NCI-H1436 (cell line): ENCODE measurements at places on chromosomes 13 and 19.
A peak's percentile ranks its signal among the peaks of the same experiment; 100 is the strongest.

DNA sequence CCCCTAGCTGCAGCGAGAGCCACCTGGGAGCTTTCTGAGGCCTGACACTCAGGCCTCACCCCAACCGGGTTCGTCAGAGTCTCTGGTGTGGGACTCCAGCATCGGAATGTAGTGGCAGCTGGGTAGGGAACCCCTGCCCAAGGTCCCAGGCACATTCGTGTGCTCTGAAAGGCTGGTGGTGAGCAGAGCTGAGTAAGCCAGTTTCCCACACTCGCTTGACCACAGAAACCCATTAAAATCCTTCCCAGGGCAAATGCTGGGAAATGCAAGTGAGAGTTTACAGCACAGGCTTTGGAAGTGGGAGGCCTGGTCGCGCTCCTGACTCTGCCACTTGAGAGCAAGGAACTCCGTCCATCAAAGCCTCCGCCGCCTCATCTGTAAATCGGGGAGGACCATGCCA, 4.2 kb downstream of the TRAPPC6A start:
- no peak for DNase-seq

- no peak for DNase-seq
These were observed 6.6 kb upstream of the LMTK3 start for GRCh38 chr19:48518207-48518606.

DNA sequence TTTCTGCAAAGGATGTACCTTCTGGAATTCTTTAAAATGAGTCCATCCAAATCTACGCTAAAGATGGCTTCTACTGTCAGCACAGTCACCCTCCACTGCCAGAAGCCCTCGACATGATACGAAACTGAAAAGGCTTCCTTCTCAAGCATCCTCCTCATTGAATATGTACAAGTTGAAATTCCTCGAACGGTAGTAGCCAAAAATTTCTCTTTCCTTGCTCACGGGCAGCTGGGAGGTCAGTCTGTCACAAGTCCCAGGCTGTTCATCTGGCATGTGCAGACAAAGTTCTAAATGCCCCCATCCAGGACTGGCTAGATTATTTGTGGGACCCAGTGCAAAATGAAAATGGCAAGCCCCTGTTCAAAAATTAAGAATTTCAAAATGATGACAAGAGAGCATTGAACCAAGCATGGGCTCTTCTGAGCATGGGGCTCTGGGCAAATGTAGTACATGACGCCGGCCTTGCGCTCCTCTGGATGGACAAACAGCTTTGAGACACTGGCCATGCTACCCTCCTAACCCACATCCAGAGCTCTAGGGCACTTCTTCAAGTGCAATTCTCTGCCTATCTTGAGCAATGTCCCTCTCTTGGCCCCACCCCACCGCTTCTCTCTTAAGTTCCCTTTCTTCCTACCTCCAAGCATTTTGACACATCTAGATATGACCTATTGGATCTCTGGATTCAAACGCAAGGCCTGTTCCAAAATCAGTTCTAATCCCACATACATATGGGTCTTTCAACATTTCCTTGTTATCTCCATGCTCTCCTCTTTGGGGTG, 78.9 kb upstream of the FLT1 start:
- no peak for DNase-seq

DNA sequence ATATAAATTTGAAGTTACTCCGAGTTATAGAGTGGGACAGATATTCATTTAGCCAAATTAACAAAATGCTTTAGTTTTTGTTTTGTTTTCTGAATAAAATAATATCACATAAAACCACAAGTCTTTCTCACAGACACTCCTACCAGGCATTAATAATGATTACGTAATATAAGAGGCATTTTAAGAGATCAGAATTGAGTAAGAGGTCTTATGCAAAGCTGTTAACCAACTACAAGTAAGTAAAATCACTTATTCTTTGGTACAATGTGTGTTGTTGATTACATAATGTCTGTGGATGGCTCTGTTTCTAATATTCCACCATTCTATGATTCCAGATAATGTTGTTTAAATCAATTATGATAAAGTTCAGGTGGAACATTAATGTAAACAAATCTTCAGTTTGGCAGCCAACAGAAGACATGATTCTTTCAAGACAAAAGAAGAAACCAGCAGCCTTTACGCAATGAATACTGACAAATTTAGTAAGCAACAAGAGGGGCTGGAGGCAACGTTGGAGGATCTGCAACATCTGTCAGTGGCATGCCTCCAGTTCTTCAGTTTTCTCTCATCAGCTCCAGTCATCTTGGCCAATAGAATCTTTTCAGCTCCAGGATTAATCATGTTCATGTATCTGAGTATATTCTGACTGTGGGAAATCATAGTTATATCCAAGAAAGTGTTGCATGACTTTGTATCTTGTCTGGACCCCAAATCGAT, 403.8 kb downstream of the SLITRK5 start:
- DNase-seq: no peak

DNA sequence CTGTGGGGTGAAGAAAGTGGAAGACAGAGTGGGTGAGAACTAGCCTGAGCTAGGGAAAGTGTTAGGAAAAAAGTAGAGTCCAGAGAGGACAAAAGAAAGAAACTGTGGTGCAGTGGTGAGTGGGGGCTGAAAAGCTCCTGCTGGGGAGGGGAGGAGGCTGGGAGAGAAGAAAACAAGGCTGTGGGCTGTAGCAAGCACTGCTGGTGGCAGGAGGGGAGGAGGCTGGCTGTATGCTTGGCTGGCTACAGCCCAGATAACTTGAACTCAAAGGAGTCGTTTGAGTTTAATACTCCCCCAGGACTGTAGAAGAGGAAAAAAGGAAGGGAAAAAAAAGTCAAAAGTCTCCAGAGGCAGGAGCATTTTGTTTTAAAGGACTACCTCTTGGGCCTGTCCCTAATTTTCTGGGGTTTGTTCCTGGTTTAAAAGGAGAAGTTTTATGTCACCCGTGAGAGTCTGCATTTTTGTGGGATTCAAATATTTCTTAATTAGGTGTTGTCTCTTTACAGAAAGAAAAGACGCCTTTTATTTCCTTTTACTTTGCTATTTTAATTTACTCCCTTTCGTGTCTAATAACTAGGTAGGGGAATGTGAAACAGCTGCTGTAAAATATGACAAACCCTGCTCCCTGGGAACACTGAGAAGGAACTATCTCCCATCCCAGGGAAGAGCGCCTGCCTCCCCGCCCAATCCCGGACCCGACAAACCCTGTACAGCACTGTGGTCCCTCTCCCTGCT, 21.7 kb downstream of the ZIC5 start:
- no peak for DNase-seq

DNA sequence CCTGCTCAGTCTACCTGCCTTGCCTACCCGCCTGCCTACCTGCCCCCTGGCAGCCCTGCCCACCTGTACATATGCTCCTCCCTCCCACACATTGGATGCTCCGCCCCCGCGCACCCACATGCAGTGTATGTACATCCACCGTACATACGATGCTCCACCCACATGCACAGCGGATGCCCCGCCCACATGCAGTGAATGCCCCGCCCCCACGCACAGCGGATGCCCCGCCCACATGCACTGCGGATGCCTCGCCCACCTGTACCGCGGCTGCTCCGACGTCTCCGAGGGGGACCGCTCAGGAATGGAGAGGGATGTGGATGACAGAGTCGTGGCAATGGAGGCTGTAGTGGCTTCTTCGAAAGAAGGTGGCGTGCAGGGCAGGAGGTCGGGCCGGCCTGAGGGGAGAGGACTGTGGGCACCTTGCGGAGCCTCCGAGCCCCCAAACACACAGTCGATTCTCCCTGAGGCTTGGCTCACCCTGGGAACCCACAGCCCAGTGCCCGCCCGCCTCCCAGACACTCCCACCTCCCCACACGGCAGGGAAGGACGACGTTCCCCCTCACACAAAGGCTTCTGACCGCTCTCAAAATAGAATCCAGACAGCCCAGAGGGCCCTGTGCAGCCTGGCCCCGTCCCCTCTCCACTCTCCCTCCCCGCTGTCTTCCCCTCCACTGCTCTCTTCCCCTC, 16.5 kb upstream of the CACTIN start:
- peak; percentile 18 for DNase-seq

DNA sequence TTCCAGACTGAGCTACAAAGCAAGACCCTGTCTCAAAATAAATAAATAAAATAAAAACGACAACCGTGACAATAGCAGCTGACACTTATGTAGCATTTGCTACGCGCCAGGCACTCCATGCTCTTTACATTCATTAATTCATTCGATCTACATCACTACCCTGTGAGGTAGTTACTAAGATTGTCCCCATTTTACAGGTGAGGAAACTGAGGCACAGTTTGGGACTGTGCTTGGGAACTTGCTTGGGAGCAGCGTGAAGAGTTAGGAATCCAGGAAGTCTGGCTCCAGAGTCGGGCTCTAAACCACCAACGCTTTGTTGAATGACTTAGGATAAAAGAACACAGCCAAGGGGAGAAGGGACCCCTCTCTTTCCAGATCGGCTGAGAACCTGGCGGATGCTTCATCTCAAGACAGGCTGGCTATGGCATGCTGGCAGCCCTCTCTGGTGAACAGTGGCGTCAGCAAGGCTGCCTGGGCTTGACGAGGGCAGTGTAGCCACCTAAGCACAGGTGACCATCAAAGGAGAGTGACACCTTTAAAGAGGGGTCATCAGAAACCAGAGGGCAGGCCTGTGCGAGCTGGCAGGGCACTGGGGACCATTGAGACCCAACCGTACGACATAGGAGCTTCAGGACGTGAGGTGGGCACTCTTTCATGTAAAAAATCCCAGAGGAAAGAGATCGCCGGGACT, 591 bp downstream of the DOHH start:
- no peak for DNase-seq

- DNase-seq: no peak
These were observed 1065.8 kb upstream of the SPRY2 start for GRCh38 chr13:81406639-81407292.

DNA sequence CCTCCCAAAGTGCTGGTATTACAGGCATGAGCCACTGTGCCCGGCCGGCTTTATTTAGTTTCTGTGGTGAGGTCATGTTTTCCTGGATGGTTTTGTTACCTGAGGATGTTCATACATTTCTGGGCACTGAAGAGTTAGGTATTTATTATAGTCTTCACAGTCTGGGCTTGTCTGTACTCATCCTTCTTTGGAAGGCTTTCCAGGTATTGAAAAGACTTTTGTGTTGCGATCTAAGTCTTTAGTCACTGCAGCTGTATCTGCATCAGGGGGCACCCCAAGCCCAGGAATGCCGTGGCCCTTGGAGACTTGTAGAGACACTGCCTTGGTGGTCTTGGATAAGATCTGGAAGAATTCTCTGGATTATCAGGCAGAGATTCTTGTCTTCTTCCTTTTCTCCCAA, 12.8 kb downstream of the BLOC1S3 start:
- no peak for DNase-seq

- no peak for DNase-seq
These were observed 27.4 kb upstream of the ZNF536 start for GRCh38 chr19:30344446-30345425.

DNA sequence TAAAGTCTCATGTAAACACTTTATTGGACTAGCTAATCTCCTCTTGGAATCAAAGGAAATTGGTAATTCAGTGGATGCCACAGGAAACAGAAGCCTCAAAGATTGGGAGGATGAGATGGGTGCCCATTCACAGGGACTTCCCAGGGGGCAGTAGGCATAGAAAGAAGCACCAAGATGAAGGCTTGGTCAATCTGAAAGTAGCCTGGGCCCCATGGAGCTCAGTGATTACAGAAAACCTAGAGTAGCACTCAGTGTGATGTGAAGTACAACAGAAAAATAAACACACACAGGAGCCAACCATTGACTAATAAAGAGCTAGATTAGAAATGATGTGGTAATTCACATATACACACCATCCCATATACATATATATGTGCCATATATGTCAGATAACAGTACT, 560.6 kb downstream of the TBC1D4 start:
- no peak for DNase-seq

- no peak for DNase-seq
These were observed 1.6 kb upstream of the MLNR start for GRCh38 chr13:49218493-49219051.

GRCh38 chr19:8304841-8305621, 3.1 kb downstream of the CD320 start:
- no peak for DNase-seq

- DNase-seq: peak; percentile 34
These were observed 790 bp downstream of the TPM4 start for GRCh38 chr19:16076958-16077611.

DNA sequence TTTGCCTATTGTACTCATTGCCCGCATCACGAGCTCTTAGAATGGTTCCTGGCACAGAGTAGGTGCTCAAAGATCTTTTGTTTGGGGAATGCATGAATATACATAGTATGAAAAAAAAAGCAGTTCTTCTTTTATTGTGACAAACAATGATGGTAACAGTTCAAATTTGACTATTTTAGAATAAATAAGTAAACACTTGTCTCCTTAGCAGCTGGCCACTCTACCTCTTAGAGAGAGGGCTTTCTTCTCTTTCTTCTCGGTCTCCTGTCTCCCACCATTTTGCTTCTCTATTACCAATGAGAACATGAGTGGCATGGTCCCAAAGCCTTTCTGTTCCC, 639 bp upstream of the SLAIN1 start:
- no peak for DNase-seq

GRCh38 chr19:53004242-53004641, 9.5 kb upstream of the ERVV-1 start:
- DNase-seq: no peak

- no peak for DNase-seq
These were observed 18.5 kb upstream of the KBTBD7 start for GRCh38 chr13:41212881-41213280.

GRCh38 chr19:35773020-35773806, 2.2 kb upstream of the ARHGAP33 start:
- DNase-seq: no peak

GRCh38 chr13:75357576-75358289, 124.2 kb downstream of the TBC1D4 start:
- peak; percentile 83 for DNase-seq

DNA sequence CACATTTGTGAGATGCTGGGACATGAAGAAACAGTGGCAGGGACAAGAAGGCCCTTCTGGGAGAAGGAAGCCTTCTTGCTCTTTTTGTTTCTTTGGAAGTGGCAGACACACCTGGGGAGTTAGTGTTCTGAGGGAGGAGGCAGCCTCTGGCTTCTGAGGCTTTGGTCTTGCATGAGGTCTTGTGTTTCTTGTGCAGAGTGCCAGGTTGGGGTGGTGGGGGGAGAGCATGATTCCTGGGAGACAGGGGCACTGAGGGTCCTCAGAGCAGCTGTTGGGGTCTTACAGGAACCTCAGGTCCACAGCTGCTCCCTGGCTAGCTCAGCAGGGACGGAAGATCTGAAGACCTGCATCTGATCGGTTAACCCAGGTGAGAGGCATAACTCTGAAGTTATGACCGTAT, 167.5 kb upstream of the ZNF536 start:
- DNase-seq: no peak

GRCh38 chr13:97142452-97142851, 79.7 kb upstream of the MBNL2 start:
- no peak for DNase-seq

- no peak for DNase-seq
These were observed 6.4 kb downstream of the ZNF787 start for GRCh38 chr19:56114778-56115110.
